ENCODE measurements at places on chromosomes 6 and 20.

GRCh38 chr6:44788387-44788981 lies 401.0 kb downstream of the CDC5L start:
- DNase-seq: no peak

DNA sequence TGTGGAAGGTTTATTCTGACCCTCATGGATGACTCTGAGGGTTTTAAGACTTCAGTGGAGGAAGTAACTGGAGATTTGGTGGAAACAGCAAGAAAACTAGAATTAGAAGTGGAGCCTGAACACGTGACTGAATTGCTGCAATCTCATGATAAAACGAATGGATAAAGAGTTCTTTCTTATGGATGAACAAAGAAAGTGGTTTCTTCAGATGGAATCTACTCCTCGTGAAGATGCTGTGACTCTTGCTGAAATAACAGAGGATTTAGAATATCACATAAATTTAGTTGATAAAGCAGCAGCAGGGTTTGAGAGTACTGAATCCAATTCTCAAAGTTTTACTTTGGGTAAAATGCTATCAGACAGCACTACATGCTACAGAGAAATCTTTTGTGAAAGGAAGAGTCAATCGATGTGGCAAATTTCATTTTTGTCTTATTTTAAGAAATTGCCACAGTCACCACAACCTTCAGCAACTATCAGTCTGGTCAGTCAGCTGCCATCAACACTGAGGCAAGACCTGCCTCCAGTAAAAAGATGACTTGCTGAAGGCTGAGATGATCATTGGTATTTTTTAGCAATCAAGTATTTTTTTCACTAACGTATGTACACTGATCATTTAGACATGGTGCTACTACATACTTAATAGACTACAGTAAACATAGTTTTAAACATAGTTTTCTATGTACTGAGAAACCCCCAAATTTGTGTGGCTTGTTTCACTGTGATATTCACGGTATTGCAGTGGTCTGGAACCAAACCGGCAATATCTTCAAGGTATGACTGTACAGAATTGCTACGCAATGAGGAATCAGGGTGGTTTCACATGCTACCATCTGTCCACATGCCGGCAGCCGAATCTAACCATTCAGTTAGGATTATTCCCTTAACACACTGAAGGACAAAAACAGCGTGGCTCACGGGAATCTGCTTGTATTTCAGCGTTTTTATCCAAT lies 149.0 kb downstream of the MYB start:
- no peak for DNase-seq

GRCh38 chr6:132218059-132218696 lies 183.1 kb downstream of the MOXD1 start:
- DNase-seq: no peak

DNA sequence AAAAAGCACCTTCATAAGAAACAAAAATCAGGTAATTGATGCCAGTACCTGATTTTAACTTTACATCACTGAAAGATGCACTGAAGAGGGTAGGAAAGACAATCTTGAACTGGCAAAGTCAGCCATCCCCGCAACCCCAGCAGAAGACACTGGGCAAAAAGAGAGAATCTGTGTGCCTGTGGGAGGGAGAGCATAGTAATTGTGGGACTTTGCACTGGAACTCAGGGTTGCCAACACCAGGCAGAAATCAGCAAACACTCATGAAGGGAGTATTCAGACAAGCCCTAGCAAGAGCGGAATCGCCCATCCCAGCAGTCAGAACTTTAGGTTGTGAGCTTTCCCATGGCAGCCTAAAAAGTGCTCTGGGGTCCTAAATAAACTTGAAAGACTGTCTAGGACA lies 344.6 kb upstream of the GJE1 start:
- DNase-seq: no peak
